ENCODE measurements at places on chromosomes 16 and 17. TPM values are rescaled to one million over a fixed set of nuclear protein-coding genes. Genes with fewer than 3 reads are reported as not detected.

The EVPLL gene
- total RNA-seq = not detected

The SP6 gene
- not detected for total RNA-seq

The USP7 gene
- 35.7 TPM for total RNA-seq

DNA sequence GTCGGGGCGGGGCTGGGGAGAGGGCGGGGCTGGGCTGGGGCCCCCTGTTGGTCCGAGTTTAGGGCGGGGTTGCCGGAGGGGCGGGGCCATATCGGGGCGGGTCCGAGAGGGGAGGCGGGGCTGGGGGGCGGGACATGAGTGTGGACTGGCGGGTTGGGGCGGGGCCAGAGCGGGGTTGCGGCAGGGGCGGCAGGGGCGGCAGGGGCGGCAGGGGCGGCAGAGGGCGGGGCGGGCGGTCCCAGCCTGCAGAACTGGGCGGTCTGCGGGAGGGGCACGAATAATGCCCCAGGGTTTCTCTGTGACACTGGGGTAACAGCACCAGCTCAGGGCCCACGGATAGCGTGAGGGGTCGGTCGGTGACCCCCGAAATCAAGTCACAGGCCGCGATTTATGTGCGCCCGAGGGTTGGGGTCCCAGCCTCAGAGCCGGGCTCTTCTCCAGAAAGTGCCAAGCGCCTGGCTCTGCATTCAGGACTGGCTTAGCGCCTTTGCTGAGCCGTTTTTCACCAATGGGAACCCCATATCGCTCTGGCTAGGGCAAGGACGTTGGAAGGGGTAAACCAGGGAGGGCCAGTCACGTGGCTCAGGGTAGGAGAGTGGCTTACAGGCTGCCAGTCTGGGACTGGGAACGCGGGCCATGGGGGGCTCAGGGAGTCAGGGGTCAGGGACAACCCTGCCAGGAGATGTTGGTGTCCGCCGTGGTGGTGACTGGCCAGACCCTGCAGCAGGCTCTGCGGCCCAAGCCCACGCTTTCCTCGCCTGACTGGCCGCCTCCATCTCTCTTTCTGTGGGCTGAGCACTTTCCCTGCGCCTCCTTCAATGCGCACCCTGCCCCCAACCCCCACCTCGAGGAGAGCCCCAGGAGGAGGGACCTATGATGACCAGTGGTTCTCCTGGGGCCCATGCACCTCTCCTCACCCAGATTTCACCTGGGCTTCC, 1.2 kb upstream of the METTL26 start:
- peaks cover 13% of the 10 kb centered on the region for H3K36me3 ChIP-seq
- H3K4me3 ChIP-seq = peak overlapping the region; percentile 65
- DNase-seq = no peak
- peak overlapping the region; percentile 81 for H3K27ac ChIP-seq
- H3K27me3 ChIP-seq = peaks cover 8% of the 10 kb centered on the region

The CDR2 gene
- total RNA-seq = 24.7 TPM

DNA sequence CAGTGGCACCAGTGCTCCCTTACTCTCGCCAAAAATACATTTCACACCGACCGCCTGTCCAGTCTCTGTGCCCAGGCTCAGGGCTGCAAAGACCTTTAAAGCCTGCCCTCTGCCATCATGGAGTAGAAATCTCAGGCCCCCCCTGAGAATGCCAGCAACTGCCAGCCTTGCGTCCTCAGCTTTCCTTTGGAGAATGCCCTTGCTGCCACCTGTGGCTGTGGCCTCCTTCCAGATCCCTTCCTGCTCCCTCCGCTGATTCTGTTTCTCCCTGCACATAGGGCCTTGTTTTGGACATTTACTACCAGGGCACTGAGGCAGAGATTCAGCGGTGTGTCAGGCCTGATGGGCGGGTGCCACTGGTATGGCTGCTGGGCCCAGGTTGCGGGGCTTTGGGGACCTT, 13.2 kb downstream of the FCSK start:
- H3K27ac ChIP-seq = no peak overlapping the region
- no peaks in the 10 kb centered on the region for H3K27me3 ChIP-seq
- H3K4me3 ChIP-seq = no peak overlapping the region
- no peaks in the 10 kb centered on the region for H3K4me1 ChIP-seq

- H3K4me1 ChIP-seq = no peaks in the 10 kb centered on the region
- H3K4me3 ChIP-seq = no peak overlapping the region
- H3K36me3 ChIP-seq = no peaks in the 10 kb centered on the region
- no peak overlapping the region for H3K27ac ChIP-seq
- H3K27me3 ChIP-seq = peaks cover 76% of the 10 kb centered on the region
Observed at GRCh38 chr16:1288813-1289476, 20.5 kb upstream of the UBE2I start.
